Activated T-helper 17 cell treated with anti-CD3 and anti-CD28 coated beads, Interleukin-2, amount 50 U/mL, for 72 hours (primary cell): ENCODE measurements at places on chromosomes 3 and 15.

- no peak for ATAC-seq
These were observed 17.5 kb upstream of the SPTSSB start for GRCh38 chr3:161388855-161389254.

- no peak for ATAC-seq
These were observed 164.1 kb upstream of the NSMCE3 start for GRCh38 chr15:29433507-29434248.

- ATAC-seq, result no peak
These were observed 6.0 kb upstream of the B3GNT5 start for GRCh38 chr3:183247011-183247589.

- ATAC-seq, result no peak
These were observed 296.9 kb upstream of the CHRNA7 start for GRCh38 chr15:31733424-31733823.

DNA sequence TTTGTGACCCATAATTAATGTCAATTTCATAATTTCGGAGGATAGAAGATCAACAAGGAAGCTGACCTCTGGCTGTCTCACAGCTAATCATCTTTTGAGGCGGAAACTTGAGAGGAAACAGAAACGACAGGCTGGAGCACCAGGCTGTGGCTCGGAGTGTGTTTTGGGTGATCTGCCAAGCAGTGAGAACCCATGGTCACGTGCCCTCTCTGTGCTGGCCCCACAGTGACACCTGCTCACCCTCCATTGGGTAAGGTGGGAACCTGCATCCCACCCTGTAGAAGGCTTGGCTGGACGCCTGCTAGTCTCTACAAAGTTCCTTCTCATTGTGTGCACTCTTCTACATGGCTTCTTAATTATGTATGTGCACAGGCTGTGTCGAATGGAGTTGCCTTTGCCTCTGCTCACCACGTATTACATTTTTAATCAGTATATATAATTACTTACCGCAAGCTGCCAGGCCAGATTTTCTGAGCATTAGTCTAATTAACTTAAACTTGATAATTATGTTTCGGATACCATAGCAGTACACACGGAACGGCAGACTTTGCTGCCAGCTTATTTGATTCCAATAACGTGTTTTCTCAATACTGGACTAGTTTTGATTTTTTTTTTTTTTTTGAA is 719.4 kb upstream of the CFAP20DC start:
- no peak for ATAC-seq

GRCh38 chr3:182959474-182960350 is 20.6 kb downstream of the DCUN1D1 start:
- ATAC-seq, result no peak

DNA sequence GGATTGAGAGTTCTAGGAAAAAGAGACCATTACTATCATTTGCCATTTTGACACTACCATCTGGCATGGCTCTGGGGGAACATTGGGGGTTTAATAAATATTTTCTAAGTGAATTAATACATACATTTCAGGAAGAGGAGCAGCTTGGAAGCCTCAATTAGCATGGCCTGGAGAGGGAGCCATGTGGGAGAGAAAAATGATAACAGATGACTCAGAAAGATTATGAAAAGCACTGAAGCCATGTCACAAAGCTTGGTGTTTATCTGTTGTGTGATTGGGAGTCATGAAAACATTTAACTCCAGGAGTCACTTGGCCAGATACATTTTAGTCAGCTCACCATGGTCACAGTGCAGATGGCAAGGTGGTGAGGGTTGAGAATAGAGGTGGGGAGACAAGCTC is 121.0 kb downstream of the SSR3 start:
- ATAC-seq, result peak; percentile 31

- ATAC-seq, result no peak
These were observed 229.9 kb upstream of the SUCLG2 start for GRCh38 chr3:67884345-67884744.

DNA sequence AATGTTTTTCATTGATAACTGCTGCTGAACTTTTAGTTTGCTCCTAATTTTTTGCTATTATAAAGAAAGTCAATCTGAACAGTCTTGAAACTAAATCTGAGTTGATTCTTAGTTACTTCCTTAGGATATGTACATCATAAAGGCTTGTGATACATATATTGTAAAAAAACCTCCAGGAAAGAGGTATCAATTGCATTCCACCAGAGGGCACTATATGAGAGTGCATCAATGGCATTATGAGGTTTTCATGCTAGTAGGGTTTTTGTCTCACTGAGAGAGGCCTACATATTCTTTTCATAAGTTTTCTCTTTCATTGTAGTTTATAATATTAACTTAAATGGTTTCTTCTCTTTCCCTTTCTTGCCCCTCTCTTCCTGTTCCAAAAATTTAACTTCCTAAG is 46.9 kb downstream of the PIK3R4 start:
- no peak for ATAC-seq

GRCh38 chr3:24135280-24135679 is 190.2 kb downstream of the NR1D2 start:
- no peak for ATAC-seq

DNA sequence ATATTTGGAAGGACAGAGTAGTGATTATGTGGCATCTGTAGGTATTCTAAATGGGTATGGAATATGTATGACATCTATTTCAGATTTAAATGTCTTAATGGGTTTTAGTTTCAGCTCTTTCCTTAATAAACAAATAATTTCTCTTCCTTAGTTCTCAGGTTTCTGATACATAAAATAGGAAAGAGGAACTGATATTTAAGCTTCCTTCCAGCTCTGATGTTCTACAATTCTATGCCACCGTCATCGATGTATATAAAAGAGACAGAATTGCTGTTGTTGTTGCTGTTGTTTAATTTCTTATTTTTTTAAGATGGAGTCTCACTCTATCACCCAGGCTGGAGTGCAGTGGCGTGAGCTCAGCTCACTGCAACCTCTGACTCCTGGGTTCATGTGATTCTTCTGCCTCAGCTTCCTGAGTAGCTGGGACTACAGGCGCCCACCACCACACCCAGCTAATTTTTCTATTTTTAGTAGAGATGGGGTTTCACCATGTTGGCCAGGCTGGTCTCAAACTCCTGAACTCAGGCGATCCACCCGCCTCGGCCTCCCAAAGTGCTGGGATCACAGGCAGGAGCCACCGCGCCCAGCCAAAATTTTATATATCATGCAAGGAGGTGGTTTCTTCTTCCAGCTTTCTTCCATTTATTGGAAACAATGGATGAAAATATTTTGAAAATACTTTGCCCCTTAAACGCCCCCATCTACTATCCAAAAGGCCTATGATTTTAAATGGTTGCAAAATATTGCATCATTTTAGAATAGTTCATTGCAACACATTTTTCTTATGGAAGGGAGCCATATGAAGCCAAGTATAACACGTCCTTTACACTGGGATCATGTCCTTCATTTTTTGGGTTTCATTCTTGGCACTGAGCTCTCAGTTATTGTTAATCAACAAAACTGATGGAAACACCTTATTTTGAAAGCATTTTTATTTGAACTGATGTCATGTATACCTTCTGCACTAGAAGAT is 13.9 kb upstream of the C15orf61 start:
- ATAC-seq, result no peak

- no peak for ATAC-seq
These were observed 593.1 kb upstream of the MDFIC2 start for GRCh38 chr3:70905491-70905890.

GRCh38 chr3:95036526-95037021 is 973.7 kb downstream of the NSUN3 start:
- ATAC-seq, result no peak

DNA sequence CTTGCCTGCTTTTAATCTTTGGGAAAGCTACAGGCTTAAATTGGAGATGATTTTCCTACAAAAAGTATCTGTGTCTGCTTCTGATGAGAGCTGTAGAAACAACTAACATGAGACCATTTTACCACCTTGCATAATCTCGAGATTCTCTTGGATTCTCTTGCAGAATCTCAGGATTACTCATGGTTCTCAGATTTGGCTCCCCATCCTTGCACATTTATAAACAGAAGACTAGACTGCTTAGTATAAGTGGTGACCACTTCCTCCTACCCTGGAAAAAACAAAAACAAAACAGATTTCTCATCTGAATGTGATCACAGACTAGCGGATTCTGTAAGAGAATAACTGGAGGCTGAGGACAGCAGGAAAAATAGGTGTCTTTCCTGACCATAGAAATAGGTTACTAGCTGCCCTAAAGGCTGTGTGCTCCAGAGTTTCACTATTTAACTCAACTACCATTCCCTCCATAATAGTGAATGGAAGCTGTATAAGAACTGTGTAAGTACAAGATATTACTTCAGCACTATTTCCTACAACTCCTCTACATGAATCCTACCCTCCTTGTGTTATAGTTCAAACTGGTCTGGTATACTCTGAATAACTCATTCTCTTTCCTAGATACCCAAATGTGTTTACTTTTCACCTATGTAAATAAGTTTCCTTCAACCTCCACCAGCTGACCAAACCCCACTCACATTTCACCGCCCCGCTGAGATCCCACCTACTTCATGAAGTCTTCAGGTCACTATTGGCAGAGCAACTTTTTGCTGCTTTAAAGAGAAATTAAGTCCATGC is 122.2 kb upstream of the C2CD4B start:
- ATAC-seq, result no peak

- no peak for ATAC-seq
These were observed 10.8 kb downstream of the HSPBAP1 start for GRCh38 chr3:122782804-122783203.

GRCh38 chr15:70259640-70260508 is 162.2 kb upstream of the TLE3 start:
- ATAC-seq, result peak; percentile 28

- ATAC-seq, result no peak
These were observed 748.5 kb downstream of the ROBO1 start for GRCh38 chr3:79019137-79019923.

- no peak for ATAC-seq
These were observed 27.7 kb upstream of the IL20RB start for GRCh38 chr3:136929977-136930670.

DNA sequence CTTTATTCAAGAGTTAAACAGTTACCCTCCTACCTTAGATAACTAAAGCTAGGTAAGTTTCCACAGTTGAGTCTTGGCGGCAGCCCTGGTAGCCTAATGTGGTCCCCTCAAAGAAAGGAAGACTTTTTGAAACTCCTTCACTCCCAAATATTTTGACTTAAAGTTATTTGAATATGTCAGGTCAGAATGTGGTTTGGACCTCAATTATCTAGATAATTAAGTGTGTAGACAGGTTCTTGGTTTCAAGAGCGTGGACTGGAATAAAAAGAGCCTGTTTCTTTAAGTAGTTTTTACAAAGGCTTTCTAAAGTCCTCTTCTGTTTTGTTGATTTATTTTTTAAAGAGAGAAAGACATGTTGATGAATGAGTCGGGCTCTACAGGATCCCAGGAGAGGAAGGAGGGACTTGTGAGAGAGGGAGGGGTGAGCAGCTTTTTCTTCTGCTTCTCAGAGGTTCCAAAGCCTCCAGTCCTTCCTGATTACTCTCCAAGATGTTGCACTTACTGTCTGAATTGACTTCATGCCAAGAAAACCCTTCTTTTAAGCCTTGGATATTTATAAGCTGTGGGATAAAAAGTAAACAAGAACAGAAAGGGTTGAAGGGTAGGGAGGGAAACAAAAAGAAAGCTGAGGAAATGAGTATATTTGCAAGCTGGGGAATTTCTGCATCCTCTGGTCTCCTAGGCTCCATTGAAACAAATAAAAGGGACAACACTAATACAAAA is 457.4 kb downstream of the IGSF11 start:
- ATAC-seq, result no peak

DNA sequence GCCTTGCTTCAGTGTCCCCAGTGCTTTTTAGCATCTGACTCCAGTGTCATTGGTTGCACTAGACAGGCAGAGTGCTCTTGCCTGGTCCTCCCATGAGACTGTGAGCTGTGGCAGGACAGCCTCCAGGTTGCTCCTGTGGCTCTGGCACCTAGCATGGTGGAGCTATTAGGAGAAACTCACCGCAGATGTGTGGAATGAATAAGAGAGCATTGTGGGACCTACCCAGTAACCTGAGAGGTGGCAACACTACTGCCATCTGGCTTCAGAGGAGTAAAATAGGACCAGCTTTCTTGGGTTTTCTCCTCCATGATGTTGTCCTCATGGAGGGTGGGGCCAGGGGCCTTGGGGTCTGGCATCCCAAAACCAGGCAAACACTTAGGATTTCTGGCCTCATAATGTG is 183.6 kb downstream of the EPHB1 start:
- ATAC-seq, result no peak

- no peak for ATAC-seq
These were observed 620.7 kb upstream of the ZNF385D start for GRCh38 chr3:22371607-22372291.

DNA sequence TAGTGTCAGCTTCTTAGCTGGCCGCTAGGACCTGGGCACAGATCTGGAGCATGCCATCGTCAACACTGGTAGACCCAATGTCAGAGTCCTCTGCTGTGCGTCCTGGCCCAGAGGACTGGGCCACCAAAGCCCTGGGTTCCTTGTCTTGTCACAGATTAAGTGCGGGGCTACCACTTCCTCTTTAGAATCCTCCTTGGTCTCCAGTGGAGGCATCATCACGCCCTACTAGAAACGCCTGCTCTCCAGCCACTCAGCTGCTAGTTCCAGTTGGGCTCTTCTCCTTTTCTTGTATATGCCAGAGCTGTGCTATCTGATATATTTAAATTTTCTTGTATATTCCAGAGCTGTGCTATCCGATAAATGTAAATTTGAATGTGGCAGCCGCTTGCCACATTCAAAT is 11.2 kb downstream of the PPCDC start:
- no peak for ATAC-seq

GRCh38 chr15:86863226-86863915 is 783.7 kb downstream of the AGBL1 start:
- ATAC-seq, result no peak

DNA sequence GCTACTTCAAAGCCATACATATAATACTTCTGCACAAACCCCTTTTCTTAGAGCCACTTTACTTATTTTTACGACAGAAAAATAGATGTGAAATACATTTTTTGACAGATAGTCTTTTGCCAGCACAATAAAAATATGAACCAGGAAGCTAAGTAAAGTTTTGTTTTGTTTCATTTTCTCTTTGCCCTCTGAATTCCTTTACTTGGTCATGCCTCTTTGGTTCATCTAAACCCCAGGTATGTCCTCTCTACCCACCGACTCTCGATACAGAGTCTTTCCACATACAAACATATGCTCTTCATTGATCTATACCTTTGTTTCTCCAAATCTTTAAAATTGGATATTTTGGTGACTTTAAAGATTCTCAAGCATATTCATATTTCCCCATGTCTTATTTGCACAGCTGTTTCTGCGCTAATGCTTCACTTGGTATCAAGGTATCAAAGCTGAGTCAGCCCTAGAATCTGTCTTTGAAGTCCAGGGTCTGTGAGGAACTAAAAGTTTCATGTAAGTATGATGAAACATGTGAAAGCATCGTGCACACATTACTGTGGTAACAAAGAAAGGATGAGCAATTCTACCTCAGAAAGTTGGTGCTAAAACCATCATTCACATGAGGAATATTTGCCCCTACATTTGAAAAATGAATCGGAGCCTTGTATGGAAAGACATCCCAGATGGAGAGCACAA is 845.4 kb downstream of the NAALADL2 start:
- ATAC-seq, result no peak

- no peak for ATAC-seq
These were observed 38.5 kb downstream of the EPHB1 start for GRCh38 chr3:134833453-134834163.

DNA sequence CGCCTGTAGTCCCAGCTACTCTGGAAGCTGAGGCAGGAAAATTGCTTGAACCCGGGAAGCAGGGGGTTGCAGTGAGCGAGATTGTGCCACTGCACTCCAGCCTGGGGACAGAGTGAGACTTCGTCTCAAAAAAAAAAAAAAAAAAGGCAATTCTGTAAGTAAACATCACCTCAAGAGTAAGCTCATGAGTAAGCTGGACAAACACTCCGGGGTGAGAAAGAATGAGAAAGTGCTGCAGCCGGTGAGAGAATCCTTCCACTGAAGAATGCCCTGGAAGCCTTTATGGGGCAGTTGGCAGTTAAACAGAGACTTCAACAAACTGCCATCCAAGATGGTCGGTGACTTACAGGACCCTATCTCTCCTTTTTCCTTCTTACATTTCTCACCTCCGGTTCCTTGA is 47.5 kb downstream of the FEZF2 start:
- no peak for ATAC-seq
